ENCODE measurements at places on chromosomes 2 and 18.

- DNase-seq, result no peak
These were observed 113.0 kb downstream of the RBMS1 start for GRCh38 chr2:160380611-160381010.

- DNase-seq, result no peak
These were observed 21.9 kb downstream of the CRACDL start for GRCh38 chr2:98913916-98914712.

DNA sequence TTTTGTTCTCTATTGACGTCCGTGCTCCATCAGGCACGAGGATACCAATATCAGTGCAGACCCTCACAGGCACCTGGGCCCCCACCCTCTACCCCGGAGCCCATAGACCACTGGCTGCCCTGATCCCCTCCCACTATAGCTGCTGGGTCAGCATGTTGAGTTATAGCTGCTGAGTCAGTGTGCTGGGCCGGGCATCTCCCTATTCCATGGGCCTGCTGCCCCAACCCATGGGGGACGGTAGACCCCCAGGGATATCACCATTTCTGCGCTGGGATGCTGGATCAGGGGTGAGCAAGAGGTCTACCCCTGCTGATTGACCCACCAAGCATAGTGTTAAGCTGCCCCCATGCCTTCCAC is 100.1 kb upstream of the ST3GAL5 start:
- no peak for DNase-seq

DNA sequence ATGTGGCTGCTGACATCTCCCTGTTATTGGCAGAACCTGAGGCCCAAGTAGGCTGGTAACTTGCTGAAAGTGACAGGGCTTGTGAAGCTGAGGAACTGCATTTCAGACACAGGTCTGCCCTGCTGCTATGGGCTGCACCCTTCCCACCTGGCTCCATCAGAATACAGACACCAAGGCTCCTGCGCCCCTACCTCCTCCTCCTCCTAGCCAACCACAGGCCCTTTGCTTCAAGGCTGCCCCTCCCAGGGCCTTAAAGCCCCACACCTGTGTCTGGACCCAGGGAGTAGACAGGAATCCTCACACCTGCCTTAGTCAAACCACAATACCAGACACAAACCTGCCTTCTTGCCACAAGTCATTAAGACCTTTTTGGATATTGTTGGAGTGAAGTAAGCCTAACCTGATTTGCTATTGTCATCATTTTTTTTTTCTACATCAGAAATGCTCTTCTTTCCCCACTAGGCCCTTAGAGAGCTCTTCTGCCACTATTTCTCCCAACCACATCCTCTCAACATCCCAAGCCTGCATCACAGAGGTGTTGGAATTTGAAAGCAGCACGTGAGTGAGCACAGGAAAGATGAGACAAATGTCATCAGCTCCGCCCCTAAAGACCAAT is 489.7 kb downstream of the EIPR1 start:
- no peak for DNase-seq

GRCh38 chr2:20608666-20609348 is 42.1 kb downstream of the HS1BP3 start:
- no peak for DNase-seq

DNA sequence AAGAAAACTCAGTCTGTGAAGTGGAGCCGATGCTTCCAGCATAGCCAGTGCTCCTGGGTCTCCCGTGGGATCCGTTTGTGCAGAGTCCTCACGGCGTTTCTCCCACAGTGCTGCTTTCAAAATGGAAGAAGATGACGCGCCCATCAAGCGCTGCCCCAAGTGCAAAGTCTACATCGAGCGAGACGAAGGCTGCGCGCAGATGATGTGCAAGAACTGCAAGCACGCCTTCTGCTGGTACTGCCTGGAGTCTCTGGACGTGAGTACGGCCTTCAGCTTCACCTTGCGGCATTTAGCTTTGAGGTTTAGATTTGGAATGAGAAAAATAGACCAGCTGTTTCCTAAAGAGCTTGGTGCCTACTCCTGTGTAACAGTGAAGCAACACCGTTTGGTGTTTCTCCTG is 107.0 kb downstream of the RNF144A start:
- DNase-seq, result no peak

DNA sequence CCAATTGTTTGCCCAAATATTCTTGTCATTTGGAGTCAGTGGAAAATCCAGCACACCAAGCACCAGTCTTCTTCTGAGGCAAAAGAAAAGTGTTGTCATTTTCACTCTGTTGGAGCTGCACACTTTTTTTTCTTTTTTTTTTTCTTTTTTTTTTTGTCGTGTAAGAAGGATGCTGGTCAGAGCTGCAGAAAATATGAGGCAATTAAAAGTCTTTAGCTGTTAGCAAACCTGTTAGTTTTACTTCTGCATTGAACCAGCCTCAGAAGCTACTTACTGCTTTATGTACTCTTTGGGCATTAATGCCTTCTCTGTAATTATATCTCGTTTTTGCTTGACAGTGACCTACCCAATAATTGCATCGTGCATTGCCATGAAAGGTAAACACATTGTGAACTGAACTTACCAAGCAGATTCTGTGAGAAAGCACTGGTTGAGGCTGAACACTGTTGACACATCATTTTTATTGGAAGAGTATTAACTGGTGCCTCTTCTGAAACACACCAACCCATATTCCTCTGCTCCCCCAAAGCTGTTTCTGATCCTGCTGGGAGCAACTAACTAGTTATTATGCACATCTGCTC is 165.4 kb downstream of the CAPN13 start:
- no peak for DNase-seq

DNA sequence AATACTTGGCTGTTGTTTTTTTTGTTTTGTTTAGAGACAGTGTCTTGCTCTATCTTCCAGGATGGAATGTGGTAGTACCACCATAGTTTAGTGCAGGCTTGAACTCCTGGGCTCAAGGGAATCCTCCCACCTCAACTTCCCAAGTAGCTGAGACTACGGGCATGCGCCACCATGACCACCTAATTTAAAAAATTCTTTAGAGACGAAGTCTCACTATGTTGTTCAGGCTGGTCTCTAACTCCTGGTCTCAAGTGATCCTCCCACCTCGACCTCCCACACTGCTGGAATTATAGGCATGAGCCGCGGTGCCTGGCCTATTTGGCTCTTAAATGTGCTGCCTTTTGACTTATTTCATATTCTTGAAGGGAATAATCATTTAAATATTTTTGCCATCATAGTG is 60.1 kb downstream of the PTPN4 start:
- DNase-seq, result no peak

DNA sequence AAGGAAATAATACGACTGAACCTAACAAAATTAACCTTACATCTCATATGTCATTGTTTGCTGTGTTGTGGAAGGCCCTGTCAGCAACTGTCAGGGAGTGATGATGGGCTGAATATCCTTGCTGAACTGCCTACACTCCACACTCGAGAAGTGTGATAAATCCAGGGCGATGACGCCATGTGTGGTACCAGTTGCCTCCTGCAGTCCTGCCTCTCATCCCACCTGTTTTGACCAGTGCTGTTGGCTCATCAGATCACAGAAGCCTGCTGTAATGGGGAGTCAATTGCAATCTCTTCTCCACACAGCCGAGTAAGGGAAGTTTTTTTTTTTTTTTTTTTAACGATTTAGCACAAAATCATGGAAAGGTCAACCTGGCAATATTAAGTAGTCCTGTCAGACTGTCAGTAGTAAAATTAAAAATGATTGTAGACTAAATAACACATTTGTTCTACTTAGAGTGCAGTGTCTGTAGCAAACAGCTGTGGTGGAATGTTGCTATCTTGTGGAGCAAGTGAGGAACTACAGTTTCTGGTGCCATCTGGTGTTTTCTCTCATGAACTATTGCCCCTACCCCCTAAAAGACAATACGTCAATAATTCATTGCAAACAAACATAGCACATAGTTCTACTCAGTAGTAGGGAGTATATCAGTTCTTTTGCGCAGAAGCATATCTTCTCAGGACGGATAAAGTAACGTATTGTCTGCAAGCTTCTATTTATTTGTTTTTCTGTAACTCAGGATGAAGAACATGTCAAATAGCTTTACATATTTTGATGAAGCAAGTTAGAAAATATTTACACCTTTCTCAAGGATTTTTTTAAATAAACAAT is 347.6 kb downstream of the CTNNA2 start:
- DNase-seq, result no peak

DNA sequence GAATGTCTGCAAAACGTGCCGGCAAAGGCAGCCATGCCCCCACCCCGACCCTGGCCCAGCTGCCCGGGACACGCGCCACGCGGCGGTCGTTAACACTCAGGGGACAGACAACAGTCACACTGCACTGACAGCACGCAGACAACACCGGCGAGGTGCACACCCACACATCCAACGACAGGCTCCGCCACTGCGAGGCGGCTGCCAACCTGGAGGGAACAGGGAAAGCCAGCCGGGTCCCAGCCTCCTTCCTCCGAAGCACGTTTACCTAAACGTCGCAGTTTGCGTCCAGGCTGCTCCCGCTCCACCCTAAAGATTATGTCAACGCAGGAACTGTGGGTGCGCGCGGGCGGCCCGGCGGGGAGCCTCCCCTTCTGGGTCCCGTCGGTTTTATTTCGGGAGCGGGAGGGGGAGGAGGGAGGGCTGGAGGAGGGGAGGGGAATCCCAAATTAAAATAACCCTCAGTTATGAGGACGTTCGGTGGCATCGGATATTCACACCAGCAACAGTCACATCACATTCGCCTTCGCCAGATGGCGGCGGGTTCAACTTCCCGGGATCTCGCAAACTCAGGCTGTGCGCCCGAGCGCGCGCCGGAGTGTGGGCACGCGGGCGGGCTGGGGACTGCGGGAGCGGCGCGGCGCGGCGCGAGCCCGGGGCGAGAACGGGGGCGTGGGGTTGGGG is 644 bp downstream of the PTGR3 start:
- DNase-seq, result no peak

GRCh38 chr2:3627500-3628100 is 30.4 kb upstream of the ALLC start:
- no peak for DNase-seq

DNA sequence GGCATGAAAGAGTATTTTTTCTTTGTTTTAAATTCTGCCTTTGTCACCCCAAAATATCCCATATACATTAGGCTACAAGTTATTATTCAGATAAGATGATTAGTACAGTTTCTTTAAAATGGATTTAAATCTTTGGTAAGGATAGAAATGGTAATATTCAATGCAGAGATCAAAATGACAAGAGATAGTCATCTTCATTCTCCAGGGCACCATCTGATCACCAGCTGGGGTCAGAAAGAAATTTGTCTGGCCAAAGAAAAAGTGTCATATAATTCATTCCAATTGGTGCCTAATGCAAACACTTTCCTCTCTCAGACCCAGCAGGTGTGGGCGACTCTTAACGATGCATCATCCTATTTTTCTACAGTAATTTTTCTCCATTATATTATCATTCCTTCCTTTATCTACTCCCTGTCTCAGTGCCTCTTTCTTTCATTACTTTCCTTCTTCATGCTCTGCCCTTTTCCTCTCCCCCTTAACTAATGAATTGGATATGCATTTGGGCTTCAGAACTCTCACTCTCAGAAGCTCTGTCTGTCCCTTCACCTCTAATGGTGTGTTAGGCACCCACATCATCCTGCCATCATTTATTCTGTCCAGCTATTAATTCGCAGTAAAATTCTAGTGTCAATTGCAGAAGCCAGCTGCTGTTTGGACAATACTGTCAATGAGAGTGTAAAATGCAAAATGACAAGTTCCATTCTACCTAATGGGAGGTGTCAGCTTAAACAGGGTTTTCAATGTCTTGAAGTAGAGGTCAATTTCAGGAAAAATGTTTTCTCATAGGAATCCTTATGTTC is 570.5 kb downstream of the TDRD15 start:
- no peak for DNase-seq

DNA sequence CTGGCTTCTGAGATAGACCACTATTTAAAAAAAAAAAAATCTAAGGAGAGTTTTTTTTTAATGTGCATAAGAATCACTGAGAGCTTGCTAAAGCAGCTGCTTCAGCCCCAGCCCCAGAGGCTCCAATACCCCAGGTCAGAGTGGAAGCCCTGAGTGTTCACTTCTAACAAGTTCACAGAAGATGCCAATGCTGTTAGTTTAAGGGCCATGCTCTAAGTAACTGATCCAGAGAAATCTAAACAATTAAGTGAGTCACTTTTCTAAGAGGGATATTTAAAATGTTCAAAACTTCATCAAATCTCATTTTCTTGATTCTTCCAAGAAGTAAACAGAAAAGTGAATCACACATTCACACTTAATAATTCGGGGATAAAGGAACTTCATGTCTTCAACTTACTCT is 126.4 kb upstream of the CD226 start:
- no peak for DNase-seq

DNA sequence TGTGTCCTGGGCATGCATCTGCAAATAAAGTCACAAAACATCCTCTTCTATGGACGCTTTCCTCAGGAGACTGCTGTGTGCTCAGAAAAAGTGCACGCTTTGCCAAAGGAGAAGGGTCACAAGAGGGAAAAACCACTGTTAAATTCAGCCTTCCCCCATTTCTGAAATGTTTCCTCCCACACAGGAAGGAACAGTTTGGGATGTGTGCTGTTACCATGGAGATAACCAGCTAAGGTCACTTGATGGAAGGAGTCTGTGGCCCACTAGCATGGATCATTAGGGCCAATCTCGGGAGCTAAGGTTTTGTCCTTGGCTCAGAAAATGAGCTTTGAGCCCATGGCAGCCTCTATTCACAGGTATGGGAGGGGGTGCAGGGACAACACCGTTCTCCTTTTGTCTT is 5.6 kb downstream of the KCNE4 start:
- no peak for DNase-seq

GRCh38 chr18:23743733-23744333 is 54.6 kb downstream of the LAMA3 start:
- no peak for DNase-seq

All from stimulated activated CD8-positive, alpha-beta memory T cell treated with anti-CD3 and anti-CD28 coated beads, Interleukin-7, amount 100 ng/mL, for 1 hour (primary cell).